ENCODE measurements at places on chromosomes 6 and 20.

- DNase-seq = no peak
These were observed 13.8 kb upstream of the PCK1 start for GRCh38 chr20:57546956-57547649.

DNA sequence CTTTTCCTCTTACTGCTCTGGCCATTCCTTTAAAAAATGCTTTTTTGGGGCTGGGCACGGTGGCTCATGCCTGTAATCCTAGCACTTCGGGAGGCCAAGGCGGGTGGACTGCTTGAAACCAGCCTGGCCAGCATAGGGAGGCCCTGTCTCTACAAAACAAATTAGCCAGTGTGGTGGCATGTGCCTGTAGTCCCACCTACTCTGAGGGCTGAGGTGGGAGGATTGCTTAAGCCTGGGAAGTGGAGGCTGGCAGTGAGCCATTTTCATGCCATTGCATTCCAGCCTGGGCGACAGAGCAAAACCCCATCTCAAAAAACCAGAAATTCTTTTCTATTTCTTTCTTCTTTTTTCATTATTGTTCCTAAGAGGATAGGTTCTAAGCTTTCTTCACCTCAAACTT, 36.9 kb upstream of the RNF144B start:
- DNase-seq = no peak

DNA sequence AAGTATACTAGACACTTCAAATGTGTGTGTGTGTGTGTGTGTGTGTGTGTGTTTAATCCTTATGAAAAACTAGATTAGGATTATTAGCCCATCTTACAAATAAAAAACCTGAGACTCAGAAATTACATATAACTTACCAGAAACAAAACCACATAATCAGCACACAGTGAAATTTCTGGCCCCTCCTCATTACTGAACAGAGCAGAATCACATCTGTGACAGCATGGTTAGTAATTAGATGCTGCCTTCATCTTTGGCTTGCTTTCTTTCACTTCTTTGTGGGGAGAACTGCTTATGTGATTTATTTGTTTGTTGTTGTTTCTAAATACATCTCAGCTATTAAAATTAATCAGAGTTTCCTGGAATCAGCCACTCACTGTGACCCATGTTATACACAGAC, 267.1 kb downstream of the TENT5A start:
- no peak for DNase-seq

DNA sequence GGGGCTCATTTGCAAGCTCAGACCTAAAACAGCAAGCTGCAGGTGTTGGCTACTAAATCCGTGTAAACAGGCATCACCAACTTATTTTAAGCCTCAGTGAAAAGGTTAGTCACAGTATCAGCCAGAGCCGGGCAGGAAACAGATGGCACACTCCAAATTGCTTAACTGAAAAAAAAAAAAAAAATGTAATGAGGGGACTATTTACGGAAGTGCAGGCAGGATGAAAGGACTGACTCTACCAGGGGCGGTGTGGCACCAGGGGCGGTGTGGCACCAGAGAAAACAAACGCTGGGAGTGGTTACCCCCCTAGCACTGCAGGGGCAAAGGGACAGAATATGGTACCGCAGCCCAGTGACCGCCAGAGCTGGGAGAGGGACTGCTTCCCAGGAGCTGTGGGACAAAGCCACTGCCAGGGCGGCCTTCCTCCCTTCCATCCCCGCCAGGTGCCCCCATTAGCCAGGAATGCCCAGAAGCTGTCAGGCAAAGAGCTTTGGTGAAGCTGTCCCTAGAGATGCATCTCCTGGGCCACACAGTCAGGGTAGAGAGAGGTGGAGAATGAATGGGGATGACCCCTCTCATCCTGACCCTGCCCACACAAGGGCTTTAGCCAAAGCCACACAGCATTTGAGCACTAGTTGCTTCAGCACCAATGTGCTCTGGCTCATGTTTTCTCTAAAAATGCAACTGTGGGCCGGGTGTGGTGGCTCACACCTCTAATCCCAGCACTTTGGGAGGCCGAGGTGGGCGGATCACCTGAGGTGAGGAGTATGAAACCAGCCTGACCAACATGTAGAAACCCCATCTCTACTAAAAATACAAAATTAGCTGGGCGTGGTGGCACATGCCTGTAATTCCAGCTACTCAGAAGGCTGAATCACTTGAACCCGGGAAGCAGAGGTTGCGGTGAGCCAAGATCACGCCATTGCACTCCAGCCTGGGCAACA, 39.6 kb upstream of the GFOD1 start:
- peak; percentile 48 for DNase-seq

DNA sequence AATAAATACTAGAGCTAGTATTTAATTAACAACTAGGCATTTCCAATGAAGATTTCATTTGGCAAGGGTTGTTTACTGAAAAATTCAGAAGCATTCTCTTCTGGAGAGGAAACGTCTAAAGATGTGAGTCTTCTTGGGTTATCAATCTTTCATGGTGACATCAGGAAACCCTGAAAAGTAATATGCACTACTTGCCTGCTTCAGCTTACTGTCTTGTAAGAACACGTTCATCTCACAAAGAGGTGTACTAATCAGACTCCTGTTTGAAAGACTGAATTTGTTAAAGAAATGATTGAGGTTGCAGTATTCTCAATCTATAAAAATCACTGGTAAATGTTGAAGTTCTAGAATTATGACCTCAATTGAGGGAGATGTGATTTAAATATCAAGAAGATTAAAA, 16.9 kb downstream of the PLEKHG1 start:
- DNase-seq = no peak

- DNase-seq = no peak
These were observed 105.2 kb downstream of the MAP7 start for GRCh38 chr6:136445063-136445462.

DNA sequence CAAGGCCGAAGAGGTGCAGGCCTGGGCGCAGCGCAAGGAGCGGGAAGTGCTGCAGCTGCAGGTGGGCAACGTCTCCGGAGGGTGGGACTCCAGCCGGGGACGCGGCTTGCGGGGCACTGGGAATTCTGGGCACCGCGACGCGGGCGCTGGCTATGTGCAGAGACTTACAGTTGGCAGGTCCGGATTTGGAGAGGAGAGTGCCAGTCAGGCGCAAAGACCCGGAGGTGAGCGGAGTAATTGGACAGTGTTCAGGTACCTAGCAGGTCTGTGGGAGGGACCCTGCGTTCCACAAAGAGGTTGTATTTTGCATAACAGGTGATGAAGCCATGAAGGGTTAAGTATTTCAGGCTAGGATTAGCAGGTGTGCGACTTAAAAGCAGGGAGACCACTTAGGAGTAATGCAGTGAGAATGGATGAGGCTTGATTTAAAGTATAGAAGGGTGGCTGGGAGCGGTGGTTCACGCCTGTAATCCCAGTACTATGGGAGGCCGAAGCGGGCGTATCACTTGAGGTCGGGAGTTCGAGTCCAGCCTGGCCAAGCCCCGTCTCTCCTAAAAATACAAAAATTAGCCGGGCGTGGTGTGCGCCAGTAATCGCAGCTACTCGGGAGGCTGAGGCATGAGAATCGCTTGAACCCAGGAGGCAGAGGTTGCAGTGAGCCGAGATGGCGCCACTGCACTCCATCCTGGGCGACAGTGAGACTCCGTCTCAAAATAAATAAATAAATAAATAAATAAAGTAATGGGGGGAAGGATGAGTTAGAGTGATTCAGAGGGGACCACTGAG, 1.0 kb downstream of the MRPS26 start:
- DNase-seq = peak; percentile 37

- DNase-seq = no peak
These were observed 5.3 kb upstream of the PCK1 start for GRCh38 chr20:57555457-57556184.

GRCh38 chr20:48818481-48818987, 9.3 kb downstream of the PREX1 start:
- no peak for DNase-seq

DNA sequence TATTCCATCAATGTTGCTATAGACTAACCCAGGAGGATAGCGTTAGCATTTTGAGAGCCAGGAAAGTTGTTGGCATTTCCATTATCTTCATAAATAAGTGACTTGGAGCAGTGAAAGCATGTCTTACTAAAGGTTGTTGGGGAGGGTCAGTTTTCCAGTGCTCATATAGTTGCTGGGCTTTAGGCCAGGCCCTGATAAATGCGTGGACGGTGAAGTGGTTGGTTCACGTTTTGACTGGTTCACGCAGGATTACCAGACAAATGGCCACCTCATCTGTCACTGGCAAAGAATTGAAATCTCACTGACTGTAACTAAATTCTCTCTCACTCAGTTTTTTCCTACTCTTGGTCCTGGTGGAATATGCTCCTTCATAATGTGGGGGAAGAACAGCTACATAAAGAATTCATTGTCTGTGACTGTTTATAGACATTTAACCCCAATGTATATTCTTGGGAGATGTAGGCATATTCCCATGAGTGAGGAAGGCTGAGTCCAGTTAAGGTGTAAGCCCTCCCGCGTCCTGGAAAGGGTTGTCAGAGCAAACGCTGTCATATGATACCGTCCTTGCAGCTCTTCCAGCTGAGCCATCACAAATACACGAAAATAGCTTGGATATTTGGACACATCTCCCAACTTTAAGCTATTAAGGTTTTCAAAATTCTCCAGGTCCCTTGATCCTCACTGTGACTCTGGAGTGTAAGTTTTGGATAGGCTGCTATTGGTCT, 27.8 kb downstream of the LRRC1 start:
- no peak for DNase-seq

GRCh38 chr6:106619223-106619622, 10.1 kb downstream of the RTN4IP1 start:
- DNase-seq = no peak

- no peak for DNase-seq
These were observed 3.8 kb downstream of the ADRM1 start for GRCh38 chr20:62306414-62307187.

DNA sequence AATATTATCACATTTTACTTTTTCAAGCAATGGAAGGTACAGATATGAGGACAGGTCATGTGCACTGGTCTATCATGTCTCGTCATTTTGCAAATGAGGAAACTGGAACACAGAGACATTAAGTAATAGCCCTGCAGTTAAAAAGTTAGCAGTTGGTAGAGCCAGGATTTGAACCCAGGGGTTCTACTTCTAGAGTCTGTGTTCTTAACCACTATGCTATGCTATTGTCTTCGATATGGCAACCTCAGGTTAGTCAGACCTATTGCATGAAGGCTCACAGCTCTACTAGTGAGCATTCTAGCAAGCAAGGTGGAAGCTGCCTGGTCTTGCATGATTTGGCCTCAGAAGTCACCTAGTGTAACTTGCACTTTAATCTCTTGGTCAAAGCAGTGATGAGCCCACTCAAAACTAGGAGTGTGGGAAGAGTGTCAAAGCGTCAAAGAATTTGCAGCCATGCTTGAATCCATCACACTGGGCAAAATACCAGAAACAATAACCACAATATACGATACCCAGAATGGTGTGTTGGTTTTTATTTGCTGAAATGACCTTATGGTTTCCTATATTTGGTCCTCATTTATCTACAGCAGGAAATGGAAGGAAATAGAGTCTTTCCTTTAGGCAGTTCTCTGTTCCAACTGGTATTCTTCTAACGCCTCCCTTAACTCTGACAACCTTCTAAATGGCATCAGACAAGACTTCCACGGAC, 20.4 kb upstream of the BMP2 start:
- no peak for DNase-seq

DNA sequence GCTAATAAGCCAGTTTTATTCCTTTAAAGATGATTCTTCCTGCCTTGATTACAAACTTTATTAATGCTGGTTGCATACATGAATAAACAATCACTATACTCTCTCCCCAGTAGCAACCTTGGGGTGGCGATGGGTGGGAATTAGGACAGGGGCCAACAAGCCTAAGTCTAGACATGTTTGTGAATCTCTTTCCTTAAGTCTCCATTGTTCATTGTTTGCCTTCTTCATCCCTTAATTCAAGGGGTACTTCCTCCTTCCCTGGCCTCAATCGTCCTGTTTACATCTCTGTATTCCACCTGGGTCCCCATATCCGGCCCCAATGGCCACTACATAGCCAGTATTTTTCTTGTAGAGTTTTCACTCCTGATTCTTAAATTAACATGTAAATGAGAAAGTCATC, 66.0 kb downstream of the ARHGAP18 start:
- no peak for DNase-seq

DNA sequence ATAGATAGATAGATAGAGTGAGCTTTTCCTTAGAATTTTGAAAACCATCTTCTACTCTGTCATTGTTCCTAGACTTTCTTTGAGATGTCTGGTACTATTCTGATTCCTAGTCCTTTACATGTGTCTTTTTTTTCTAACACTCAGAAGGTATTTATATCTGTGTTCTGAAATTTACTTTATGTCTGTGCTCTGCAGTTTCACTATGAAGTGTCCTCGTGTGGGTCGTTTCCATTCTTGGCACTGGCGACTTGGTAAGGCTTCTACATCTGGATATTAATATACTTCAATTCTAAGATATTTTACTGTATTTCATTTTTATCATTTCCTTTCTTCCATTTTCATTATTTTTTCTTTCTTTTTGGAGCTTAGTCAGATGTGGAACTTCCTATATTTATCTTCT, 87.0 kb downstream of the FHL5 start:
- DNase-seq = no peak

GRCh38 chr6:156934069-156934460, 156.9 kb downstream of the ARID1B start:
- no peak for DNase-seq

- DNase-seq = no peak
These were observed 9.1 kb downstream of the VTA1 start for GRCh38 chr6:142155895-142156757.

- peak; percentile 58 for DNase-seq
These were observed 55.0 kb upstream of the HLA-A start for GRCh38 chr6:29887330-29887818.

DNA sequence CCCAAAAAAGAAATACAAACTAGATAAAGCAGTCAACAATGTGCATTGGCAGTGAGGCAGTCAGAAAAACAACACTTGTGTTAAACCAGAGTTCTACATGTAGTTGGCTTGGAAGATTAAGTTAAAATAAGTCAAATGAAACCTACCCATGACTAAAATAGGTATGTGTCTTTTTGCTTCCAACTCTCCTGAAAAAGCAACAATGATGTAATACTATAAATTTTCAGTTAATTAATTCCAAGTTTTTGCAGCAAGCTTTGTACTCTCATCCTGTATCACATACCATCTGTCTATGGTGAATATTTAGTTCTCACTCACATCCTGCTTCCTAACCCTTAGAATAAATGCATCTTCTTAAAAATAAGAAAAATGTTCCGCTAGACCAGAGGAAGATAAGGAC, 261.5 kb downstream of the KIF16B start:
- DNase-seq = no peak

DNA sequence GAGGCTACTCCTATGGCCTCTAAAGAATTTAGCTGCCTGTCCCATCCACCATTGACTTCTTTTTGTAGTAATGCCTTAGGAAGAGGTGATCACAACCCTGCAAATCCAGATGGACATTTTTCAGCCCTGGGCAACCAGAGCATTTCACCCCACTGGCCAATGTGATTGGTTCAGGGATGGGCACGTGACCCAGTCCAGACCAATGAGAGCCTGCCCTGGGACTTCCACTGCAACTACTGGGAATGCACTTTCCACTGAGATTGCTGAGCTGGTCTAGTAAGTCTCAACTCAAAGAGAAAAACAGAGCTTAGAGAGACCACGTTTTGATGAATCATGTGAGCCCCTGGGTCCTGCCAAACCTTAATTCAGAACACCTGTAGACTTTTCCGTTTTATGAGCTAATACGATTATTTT, 8.9 kb upstream of the UBE2V1 start:
- no peak for DNase-seq

Measured in left lung (tissue), 14 donors.